ENCODE measurements at places on chromosomes 1 and 21.

DNA sequence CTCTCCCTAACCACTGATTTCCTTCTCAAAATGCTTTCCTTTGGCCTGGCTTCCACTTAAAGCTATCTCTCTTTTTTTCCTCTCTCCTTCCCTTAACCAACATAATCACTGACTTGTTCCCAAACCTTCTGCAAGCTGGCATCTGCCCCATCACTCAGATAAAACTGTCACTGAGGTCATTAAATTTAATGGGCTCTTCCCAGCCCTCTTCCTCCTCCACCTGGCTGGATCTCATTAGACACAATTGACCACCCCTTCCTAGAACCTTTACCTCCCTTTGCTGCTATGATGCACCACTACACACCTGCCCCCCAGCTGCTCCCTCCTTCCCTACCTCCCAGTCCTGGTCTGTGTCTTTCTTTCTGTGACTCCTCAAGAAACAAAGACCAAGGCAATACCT, 44.0 kb upstream of the GJB5 start:
- DNase-seq: no peak

DNA sequence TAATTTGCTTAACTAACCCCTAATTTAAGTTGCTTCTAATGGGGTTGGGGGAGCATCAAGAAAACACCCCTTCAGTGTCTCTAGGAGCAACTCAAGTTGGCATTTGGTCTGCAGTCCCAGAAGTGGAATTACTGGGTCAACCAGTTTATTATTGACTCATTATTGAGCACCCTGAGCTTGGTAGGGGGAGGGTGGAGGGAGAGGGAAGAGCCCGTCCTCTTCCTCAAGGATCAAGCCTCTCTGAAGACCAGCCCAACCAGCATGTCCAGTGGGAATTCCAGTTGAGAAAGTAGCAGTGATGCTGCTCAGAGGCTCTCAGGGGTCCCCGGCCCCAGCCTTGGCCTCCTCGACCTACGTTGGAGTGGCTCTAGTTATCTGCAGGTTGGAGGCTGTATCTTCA, 2.1 kb upstream of the PLA2G2F start:
- DNase-seq: no peak

- no peak for DNase-seq
Measured at GRCh38 chr1:77438236-77438913, 156.6 kb downstream of the AK5 start.

DNA sequence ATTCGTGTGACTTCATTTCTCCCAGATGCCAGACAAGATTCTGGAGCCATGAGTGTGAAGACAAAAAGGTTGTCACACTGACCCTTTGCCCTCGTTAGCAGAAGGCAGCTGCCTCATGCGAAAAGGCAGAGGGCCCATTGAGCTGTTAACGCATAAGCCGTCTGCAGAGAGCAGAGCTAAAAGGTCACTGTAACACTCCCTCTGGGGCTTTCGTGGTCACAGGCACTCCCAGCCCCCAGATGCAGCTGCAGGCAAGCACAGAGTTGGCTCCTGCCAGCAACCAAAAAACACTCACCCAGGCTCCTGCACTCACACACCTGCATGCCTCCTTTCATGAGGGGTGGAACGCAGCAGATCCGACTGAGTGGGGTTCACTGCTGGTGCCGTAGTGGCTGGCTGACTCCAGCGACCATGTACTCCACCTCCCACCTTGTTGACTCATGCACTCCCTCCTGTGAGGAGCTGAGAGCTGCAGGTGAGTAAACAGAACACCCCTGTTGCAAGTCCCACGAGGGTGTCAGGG, 287.5 kb downstream of the SMYD3 start:
- no peak for DNase-seq

DNA sequence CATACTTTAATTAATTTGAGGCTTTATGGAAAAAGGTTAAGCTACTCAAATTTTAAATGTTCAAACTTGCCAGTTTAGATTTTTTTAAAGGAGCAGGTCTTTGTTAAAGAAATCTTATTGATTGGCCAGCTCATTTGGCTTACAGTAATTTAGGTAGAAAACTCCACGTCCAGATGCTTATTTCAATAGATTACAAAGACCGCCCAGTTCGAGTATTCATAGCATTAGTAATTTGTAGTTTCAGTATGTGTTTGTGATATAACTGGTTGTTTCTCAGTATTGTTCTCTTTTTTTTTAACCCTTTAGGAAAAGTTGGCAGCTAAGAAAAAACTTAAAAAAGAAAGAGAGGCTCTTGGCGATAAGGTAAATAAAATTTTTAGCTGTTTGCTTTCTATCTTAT, 1.6 kb downstream of the RPF1 start:
- DNase-seq: no peak

Data from HEK293T (cell line).